ENCODE measurements at places on chromosomes 5 and 9.

- DNase-seq, result no peak
These were observed 104.7 kb upstream of the PRRC1 start for GRCh38 chr5:127412698-127413097.

DNA sequence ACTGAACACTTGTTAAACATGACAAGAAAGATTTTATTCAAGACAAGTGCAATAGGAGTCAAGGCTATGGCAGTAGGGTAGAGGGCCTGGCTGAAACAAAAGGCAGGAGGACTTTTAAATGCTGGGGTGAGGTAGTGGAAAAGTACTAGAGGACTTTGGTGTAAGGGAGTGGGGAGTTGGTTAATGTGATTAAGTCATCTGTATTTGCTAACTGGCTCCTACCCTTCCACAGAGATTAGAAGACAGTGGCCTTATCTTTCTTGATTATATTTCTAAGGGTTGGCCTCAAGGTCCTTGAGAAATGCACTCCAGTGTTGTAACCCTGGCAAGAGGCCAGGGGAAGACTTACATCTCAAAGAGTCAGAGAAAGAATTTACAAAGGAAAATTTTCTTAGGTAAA is 160.2 kb upstream of the FTMT start:
- no peak for DNase-seq

- DNase-seq, result no peak
These were observed 35.6 kb upstream of the ANKRD33B start for GRCh38 chr5:10528056-10528816.

- DNase-seq, result no peak
These were observed 658.2 kb upstream of the DMAC1 start for GRCh38 chr9:8457816-8458215.

GRCh38 chr9:93815135-93815534 is 140.0 kb downstream of the BARX1 start:
- no peak for DNase-seq

DNA sequence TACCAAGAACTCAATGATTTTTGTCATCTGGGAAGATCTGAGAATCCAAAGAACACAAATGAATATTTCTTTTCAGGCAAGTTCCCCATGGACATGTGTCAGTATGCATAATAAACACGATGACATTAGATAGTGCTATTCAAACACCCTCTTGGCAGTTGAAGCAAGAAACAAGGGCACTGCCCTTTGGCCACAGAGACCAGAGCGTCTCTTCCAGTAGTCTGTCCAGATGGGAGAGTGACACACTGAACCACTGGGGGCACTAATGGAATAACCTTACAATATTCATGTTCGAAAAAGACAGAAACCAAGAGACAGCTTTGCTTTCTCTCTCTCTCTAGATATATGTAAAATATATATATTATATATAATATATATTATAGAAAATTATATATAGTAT is 301.9 kb downstream of the CTNND2 start:
- no peak for DNase-seq

- DNase-seq, result no peak
These were observed 6.8 kb upstream of the DIPK1B start for GRCh38 chr9:136705564-136705963.

- no peak for DNase-seq
These were observed 108.1 kb downstream of the MED27 start for GRCh38 chr9:131971482-131972074.

DNA sequence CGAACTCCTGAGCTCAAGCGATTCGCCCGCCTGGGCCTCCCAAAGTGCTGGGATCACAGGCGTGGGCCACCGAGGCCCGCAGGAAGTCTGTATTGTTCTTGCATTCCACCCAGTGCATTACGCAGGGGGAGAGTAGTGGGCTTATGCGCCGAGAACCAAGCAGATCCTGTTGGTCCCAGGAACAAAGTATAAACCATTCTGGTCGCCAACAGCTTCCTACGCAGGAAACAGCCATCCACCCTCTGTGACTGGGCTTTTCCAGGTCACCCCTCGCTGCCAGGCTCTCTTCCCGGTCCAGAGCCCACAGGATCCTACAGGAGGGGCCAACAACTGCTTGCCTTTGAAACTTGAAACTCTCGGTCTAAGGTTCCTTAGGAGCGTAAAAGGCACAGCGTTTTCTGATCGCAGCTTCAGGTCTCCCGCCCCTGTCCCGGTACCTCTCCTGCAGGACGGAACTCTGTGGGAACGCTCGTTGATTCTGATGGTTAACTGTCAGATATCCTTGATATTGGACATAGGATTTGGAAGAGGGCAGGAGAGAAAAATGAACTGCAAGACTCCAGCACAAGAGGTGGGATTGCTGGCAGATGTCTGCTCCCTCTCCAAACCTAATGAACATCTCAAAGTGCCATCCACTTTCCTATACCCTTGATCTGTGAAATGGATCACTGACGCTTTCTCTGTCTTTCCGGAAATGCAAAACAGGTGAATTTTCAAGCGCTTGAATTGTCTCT is 4.2 kb upstream of the ANXA2R start:
- DNase-seq, result peak; percentile 52

GRCh38 chr9:1918622-1919021 is 96.5 kb upstream of the SMARCA2 start:
- no peak for DNase-seq
